ENCODE measurements at places on chromosomes 13 and 19.
A peak's percentile ranks its signal among the peaks of the same experiment; 100 is the strongest.

GRCh38 chr13:44320611-44321010 is 53.0 kb upstream of the SERP2 start:
- DNase-seq = no peak

DNA sequence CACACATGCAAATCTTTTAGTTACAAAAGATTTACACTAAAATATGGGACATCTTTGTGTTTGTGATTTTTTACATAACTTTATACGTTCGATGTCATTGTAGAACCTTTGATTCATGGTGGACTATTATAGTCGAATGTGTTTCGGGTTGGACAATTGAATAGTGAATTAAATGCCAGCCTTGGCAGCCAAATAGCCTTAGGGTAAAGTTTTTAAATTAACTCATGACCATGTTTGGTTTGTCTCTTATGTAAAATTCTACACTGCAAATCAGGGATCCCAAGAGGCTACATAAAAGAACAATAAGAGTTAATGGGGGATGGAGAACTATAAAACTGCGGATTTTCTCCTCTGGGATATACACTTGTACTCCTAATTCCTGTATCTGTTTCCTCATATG is 1735.6 kb upstream of the SPRY2 start:
- no peak for DNase-seq

- no peak for DNase-seq
Observed at GRCh38 chr13:81017513-81018152, 676.7 kb upstream of the SPRY2 start.

- no peak for DNase-seq
Observed at GRCh38 chr13:86445206-86445605, 646.0 kb upstream of the SLITRK6 start.

DNA sequence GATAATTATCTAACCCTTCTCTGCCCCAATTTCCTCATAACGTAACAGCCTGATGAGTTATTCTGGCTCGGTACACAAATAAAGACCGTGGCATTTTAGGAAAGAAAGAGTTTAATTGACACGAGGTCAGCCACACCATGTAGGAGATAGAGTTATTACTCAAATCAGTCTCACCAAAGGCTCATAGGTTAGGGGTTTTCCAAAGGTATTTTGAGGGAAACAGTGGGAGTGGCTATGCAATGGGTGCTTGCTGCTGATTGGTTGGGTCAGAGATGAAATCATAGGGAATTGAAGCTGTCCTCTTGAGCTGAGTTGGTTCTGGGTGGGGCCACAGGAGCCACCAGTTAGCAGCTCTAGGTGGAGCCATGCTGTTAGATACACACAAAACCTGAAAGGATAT is 137.5 kb downstream of the FREM2 start:
- DNase-seq = no peak

- peak; percentile 22 for DNase-seq
Observed at GRCh38 chr19:11422163-11423065, 3.3 kb upstream of the RGL3 start.

GRCh38 chr19:35105411-35106290 is 10.0 kb upstream of the FXYD3 start:
- no peak for DNase-seq

- no peak for DNase-seq
Observed at GRCh38 chr13:36418022-36418805, 14.1 kb upstream of the CCNA1 start.

DNA sequence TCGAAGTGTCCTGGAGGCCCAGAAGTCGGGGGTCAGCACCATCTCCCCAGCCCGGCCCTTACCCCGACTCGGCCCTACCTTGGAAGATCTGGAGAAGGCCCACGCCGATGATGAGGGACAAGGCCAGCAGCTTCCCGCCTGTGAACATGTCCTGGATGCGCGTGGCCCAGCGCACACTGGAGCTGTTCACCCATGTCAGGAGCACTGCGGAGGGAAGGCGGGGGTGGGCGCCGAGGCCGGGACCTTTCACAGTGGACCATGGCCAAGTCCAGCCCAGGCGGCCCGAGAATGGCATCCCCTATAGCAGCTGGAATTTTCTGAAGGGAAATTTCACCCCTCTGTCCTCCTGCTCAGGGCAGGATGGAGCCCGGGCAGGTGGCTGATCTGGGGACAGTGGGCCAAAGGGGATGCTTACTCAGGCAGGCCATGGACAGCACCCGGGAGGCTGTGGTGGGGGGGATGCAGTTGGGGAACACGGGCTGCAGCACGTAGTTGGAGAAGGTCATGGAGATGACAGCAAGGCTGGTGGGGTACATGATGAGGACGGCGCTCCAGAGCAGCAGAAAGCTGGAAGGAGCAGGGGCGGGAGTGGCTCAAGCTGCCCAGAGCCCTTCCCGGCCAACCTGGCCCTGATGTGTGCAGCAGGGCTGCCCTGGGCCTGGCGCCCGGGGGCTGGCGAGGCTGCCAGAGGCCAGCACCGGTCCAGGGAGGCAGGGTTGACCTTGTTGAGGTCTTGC is 13.0 kb downstream of the SLC7A10 start:
- no peak for DNase-seq

GRCh38 chr13:75294110-75294509 is 187.9 kb downstream of the TBC1D4 start:
- DNase-seq = no peak

- DNase-seq = no peak
Observed at GRCh38 chr19:40567750-40568494, 8.8 kb upstream of the SHKBP1 start.

GRCh38 chr13:100751826-100752225 is 77.2 kb upstream of the TMTC4 start:
- no peak for DNase-seq

- no peak for DNase-seq
Observed at GRCh38 chr13:46799139-46799538, 2.2 kb upstream of the ESD start.

GRCh38 chr19:2543463-2544442 is 67.8 kb downstream of the GADD45B start:
- peak; percentile 50 for DNase-seq

- DNase-seq = no peak
Observed at GRCh38 chr13:20848203-20848602, 54.3 kb downstream of the XPO4 start.

- DNase-seq = no peak
Observed at GRCh38 chr19:10830931-10831779, 4.9 kb downstream of the TMED1 start.

DNA sequence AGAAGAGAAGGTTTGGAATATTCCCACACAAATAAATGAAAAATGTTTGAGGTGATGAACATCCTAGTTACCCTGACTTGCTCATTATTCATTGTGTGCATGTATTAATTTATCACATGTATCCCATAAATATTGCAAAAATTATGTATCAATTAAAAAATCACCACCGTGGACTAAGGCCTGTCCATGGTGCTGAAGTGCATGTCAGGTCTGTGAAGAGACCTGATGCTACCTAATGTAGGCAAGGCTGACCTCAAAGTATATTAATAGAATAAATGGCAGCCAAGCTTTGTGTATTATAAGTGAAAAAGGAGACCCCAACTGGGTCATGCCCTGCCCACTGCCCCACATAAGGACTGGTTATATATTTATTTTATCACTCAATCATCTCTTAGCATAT is 34.4 kb upstream of the ZNF835 start:
- no peak for DNase-seq

GRCh38 chr19:16394681-16395375 is 70.2 kb downstream of the KLF2 start:
- DNase-seq = no peak

DNA sequence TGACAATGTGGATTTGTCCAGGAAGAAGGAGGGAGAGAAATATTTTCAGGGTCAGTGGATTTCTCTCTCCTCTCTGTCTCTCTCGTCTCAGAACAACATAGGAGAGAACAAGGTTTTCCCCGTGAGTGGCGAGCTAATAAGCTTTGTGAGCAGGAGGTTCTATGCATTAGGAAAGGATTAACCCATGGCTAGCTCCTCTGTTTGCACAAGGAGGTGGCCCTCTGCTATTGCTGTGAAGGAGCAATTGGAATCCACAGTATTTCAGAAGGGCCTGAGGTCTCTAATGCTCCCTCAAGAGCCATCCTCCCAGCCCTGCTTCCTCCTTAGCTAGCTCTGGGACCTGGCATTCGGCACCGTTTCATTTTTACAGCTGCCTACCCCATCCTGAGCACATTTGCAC is 288.9 kb upstream of the MAB21L1 start:
- DNase-seq = no peak

- DNase-seq = no peak
Observed at GRCh38 chr19:47601180-47601904, 7.6 kb upstream of the BICRA start.

DNA sequence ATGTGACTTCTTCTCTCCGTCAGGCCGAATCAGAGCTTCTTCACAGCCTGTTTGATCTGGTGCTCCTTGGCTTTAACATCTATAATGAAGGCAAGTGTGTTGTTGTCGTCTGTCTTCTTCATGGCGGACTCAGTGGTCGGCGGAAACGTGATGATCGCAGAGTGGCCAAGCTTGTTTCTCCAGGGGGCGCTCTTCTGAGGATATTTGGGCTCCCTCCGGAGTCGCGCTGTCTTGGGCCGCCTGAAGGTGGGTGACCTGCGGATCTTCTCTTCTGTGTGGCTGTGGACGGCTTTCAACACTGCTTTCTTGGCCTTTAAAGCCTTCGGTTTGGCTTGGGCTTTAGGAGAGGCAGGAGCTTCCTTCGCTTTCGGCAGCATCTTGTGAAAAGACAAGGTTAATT is 9.8 kb downstream of the TPRX1 start:
- DNase-seq = no peak

DNA sequence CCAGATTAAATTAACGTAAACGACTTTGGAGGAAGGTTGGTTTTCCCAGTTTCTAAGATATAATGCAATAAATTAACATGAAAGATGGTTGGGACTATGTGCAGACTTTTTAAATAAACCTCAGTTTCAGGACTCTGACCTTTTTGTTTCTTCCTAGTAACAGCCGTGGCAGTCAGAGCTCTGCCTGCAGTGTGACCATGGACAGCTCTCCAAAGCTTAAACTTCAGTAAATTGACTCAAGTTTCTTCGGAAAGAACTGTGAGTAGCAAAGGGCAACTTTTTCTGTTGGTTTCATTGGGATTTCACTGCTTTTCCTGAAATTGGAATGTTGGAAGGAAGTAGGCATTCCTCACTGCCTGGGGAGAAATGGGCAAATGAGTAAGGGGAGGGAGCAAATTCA is 4.1 kb downstream of the USP29 start:
- DNase-seq = no peak

DNA sequence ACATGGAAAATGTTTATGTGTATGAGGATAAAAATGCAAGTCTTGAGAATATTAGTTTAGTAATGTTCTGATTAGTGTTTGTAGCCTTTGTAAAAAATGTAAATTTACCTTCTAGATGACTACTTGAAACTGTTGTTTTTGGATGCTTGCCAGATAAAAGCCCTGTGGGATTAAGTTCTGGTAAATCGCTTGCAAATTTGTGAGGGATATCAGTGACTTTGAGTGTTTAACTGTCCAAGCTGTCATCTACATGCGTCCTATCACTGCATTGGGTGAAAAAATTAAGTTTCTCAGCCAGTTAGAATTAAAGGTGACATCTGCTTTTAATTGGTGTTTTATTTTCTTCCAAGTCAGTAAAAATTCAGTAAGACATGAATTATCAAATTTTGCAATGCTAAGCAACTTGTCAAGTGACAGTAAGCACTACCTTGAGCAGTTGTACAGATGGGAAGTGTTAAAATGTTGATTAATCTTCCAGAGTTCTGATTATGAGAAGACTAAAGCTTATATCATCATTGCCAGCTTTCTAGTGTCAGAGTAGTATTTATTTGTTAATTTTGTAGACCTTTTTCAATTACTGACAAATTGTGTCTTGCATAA is 88.0 kb downstream of the PCCA start:
- no peak for DNase-seq

DNA sequence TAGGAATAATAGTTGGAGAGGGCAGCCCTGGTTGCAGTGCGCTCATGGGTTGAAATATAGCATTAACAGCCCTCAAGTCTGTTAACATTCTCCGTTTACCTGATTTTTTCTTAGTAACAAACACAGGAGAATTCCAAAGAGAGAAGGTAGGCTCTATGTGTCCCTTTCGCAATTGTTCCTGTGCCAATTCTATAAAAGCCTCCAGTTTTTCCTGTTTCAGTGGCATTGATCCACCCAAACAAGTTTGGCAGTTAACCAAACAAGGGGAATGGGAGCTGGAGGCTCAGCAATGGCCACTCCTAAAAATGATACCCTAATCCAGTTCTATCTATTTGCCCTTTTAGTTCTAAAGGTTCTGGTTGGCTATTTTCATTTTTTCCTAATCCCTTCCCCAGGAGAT is 151.6 kb downstream of the ZNF486 start:
- DNase-seq = no peak

- DNase-seq = no peak
Observed at GRCh38 chr19:51698296-51698695, 5.2 kb downstream of the SPACA6 start.

- no peak for DNase-seq
Observed at GRCh38 chr13:109971456-109972090, 185.2 kb upstream of the IRS2 start.

GRCh38 chr19:1234051-1234954 is 3.5 kb downstream of the CBARP start:
- DNase-seq = no peak

DNA sequence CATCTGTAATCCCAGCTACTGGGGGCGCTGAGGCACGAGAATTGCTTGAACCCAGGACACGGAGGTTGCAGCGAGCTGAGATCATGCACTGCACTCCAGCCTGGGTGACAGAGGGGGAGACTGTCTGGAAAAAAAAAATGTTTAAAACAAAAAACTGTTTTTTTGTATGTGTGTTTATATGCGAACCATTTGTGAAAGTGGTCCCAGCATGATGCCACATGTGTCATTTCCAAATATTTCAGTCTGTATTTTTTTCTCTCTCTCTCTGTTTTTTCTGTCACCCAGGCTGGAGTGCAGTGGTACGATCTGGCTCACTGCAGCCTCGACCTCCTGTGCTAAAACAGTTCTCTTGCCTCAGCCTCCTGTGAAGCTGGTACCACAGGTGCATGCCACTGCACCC is 37.4 kb downstream of the SAE1 start:
- DNase-seq = no peak

GRCh38 chr13:32537580-32538142 is 934 bp downstream of the N4BP2L2 start:
- no peak for DNase-seq

DNA sequence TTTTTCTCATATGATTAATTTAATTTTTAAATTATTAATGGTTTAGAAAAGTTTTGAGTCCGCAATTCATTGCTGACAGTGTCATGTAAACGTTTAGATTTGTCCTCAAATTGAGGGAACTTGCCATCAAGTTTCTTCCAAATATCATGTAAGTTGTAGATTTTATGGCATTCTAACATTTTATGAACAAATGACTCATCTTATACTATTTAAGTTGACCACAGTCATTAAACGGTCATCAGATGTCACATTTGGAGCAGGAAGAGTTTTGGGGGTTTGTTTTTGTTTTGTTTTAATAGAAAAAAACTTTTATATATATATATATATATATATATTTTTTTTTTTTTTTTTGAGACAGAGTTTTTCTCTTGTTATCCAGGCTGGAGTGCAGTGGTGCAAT is 4.3 kb downstream of the ZNF114 start:
- no peak for DNase-seq
